ENCODE measurements at places on chromosomes 4 and X.
A peak's percentile ranks its signal among the peaks of the same experiment; 100 is the strongest.

GRCh38 chr4:77931452-77932135 lies 69.0 kb downstream of the MRPL1 start:
- H3K27ac ChIP-seq: no peak overlapping the region
- H3K4me3 ChIP-seq: no peak overlapping the region
- no peak for DNase-seq
- H3K4me1 ChIP-seq: no peaks in the 10 kb centered on the region
- H3K36me3 ChIP-seq: no peaks in the 10 kb centered on the region
- no peaks in the 10 kb centered on the region for H3K27me3 ChIP-seq

GRCh38 chr4:70505151-70505748 lies 13.1 kb upstream of the AMTN start:
- H3K27ac ChIP-seq: no peak overlapping the region
- no peak overlapping the region for H3K4me3 ChIP-seq
- peak; percentile 50 for DNase-seq
- H3K36me3 ChIP-seq: no peaks in the 10 kb centered on the region
- H3K4me1 ChIP-seq: no peaks in the 10 kb centered on the region

GRCh38 chr4:176799653-176800052 lies 6.9 kb upstream of the VEGFC start:
- H3K27ac ChIP-seq: no peak overlapping the region
- H3K4me1 ChIP-seq: no peaks in the 10 kb centered on the region
- no peak for DNase-seq
- no peaks in the 10 kb centered on the region for H3K36me3 ChIP-seq
- peaks cover 2% of the 10 kb centered on the region for H3K27me3 ChIP-seq
- no peak overlapping the region for H3K4me3 ChIP-seq

DNA sequence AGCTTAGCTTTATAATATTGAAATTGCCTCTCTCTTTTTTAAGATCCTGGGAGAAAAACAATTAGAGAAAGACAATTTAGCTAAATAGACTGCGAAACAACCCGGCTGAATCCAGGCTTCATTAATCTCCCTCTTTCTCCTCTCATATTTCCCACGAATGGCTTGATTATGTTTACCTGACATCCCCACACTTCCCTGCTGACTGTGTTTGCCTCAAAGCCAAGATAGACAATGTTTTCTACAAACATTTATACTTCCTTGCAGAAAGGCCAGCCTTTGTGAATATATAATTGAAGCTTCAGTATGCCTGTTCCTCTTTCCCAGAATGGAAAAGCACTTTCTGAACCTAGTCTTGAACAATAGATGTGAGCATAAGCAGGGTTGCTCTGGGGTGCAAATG lies 566.8 kb downstream of the PDHA2 start:
- no peak for DNase-seq
- H3K36me3 ChIP-seq: no peaks in the 10 kb centered on the region
- no peaks in the 10 kb centered on the region for H3K27me3 ChIP-seq
- no peak overlapping the region for H3K4me3 ChIP-seq
- H3K27ac ChIP-seq: no peak overlapping the region

- no peaks in the 10 kb centered on the region for H3K36me3 ChIP-seq
- DNase-seq: no peak
- H3K4me3 ChIP-seq: no peak overlapping the region
These were observed 198.8 kb upstream of the BMP3 start for GRCh38 chr4:80831383-80832361.

DNA sequence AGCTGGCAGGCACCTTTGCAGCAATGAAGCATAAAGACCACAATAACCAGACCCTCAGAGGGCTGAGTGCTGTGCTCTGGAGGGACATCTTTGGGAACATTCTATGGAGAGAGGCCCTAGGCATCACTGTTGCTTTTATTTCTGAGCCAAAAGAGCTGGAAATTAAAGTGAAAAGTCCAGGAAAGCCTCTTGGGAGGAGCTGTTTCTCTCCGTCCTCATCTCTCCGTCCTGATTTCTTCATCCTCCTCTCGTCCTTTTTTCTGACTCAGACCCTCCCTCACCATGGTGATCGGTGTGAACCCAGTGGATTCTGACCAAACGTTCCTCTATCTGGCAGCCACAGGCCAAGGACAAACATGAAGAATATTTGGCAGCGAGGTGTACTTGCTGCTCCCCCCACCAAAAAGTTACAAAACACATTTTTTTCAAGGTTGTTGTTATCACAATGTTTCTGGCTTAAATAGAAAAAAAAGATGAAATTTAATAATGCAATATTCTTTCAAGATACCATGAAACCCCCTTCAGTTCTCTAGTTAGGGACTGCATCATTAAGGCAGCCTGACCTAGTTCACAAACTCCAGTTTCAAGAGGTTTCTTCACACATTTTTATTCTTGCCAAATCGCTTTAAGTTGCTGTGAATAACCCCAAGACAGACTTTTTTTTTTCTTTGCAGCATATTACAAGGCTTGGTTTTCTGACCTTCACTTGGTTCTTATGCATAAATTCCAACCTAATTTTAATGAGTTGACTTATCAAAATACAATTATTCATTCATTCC lies 80.2 kb downstream of the SCD5 start:
- no peak overlapping the region for H3K4me3 ChIP-seq
- H3K36me3 ChIP-seq: no peaks in the 10 kb centered on the region
- DNase-seq: no peak
- no peak overlapping the region for H3K27ac ChIP-seq
- H3K27me3 ChIP-seq: no peaks in the 10 kb centered on the region
- no peaks in the 10 kb centered on the region for H3K4me1 ChIP-seq

DNA sequence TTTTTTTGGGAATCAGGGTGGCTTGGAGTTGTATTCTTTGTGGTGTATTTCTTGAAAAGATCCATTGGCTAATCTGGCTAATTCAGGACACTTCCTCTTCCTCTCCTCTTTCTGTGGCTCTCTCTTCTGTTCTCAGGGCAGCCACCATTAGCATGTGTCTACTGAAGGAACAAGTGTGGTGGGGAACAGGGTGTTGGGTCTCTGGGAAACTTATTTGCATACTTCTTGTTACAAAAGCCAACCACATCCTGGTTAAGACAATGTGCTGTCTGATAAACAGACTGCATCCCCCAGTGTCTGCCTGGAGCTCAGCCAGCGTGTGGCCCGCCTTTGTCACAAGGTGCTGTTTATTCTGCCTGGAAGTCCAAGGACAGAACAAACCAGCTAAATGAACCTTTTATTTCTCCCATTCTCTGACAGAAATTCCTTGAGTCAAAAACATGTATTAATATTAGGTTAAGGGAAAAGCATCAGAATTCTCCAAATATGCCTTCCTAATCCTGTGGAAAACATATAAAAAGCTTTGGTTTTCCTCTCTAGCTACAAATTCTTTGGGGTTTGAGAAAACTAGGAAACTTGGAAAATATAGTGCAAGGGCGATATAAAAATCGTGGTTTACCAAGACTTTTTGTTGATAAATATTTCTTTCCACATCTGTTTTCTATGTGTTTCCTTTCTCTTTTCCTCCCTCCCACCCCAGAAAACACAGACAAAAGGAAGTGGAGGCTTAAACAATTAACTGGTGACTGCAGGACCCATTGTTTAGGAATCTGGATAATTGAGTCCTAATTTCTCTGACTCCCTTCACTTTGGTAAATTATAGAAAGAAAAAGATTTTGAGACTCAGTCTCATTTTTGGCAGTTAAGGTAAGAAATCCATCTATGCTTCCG lies 203.6 kb downstream of the SPRY1 start:
- H3K4me1 ChIP-seq: peaks cover 36% of the 10 kb centered on the region
- no peaks in the 10 kb centered on the region for H3K36me3 ChIP-seq
- peak overlapping the region; percentile 20 for H3K27ac ChIP-seq
- H3K4me3 ChIP-seq: no peak overlapping the region
- H3K27me3 ChIP-seq: no peaks in the 10 kb centered on the region

GRCh38 chr4:2432991-2433530 lies 14.3 kb downstream of the CFAP99 start:
- no peaks in the 10 kb centered on the region for H3K4me1 ChIP-seq
- no peaks in the 10 kb centered on the region for H3K36me3 ChIP-seq
- no peak overlapping the region for H3K4me3 ChIP-seq
- H3K27ac ChIP-seq: no peak overlapping the region

DNA sequence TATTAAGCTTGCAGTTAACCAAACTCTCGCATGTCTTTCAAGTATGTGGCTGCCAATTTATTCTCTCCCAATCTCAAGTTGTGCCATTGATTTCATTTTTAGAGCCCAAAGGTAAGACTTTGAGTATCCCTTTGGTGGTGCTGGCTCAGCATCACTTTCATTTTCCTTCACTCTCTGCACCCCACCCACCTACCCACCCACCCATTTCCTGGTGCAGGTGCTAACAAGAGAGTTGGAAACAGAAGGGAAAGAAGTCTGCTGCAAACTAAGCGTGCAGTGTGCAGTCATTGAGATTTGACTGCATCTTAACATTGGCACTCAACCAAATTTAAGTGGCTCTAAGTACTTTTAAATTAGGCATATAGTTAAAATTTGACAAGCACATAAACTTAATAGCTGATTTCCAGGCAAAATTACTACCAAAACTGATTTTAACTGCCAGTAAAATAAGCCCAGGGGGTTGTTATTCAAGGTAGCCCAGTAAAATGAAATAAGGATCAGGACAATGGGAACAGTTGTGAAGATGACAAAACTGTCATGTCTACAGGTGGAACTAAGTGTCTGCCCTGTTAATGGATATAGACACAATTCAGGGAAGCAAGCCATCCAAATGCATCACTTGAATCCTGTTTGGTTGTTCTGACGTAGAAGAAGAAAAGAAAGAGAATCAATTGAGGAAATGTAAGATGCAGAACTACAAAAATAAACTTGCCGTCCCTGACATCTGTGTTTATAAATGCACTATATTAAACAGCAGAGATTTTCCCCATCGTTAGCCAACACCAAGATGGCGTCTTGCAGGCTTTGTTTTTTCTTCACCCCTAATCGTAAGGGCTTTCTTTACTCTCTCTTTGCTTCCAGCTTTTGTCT lies 184.2 kb downstream of the KDR start:
- no peak for DNase-seq
- H3K36me3 ChIP-seq: no peaks in the 10 kb centered on the region
- H3K4me1 ChIP-seq: peaks cover 3% of the 10 kb centered on the region
- H3K27ac ChIP-seq: peak overlapping the region; percentile 3
- H3K4me3 ChIP-seq: no peak overlapping the region

- DNase-seq: no peak
- no peak overlapping the region for H3K4me3 ChIP-seq
- no peaks in the 10 kb centered on the region for H3K27me3 ChIP-seq
- no peaks in the 10 kb centered on the region for H3K36me3 ChIP-seq
These were observed 642.4 kb downstream of the TRIML1 start for GRCh38 chr4:188781655-188782054.

- H3K27me3 ChIP-seq: no peaks in the 10 kb centered on the region
- H3K4me1 ChIP-seq: no peaks in the 10 kb centered on the region
- DNase-seq: no peak
- no peak overlapping the region for H3K4me3 ChIP-seq
These were observed 182.3 kb downstream of the RPA4 start for GRCh38 chrX:97065973-97066372.

GRCh38 chr4:1971456-1972200 lies 37.1 kb downstream of the NELFA start:
- H3K4me1 ChIP-seq: no peaks in the 10 kb centered on the region
- no peak overlapping the region for H3K4me3 ChIP-seq
- no peak overlapping the region for H3K27ac ChIP-seq
- no peaks in the 10 kb centered on the region for H3K27me3 ChIP-seq

DNA sequence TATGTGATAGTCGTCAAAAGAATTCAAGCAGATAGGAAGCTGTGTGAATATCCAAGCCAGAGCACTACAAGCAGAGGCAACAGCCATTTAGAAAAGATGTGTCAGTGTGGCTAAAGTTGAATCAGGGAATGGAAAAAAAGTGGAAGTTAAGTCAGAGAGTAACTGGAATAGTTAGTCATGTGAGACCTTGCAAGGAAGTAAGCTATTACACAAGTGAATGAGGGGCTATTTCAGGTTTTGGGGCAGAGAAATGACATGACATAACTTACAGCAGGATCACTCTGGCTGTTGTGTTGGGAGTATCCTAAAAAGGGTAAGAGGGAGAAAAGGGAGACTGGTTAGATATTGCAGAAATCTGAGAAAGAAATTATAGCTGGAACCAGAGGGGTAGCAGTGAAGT lies 236.6 kb upstream of the PCDH18 start:
- DNase-seq: no peak
- no peaks in the 10 kb centered on the region for H3K27me3 ChIP-seq
- H3K4me1 ChIP-seq: no peaks in the 10 kb centered on the region
- H3K27ac ChIP-seq: no peak overlapping the region
- no peaks in the 10 kb centered on the region for H3K36me3 ChIP-seq

- DNase-seq: no peak
- H3K27me3 ChIP-seq: no peaks in the 10 kb centered on the region
- H3K27ac ChIP-seq: no peak overlapping the region
- no peaks in the 10 kb centered on the region for H3K4me1 ChIP-seq
These were observed 69.8 kb downstream of the ARHGAP24 start for GRCh38 chr4:85544751-85545150.

DNA sequence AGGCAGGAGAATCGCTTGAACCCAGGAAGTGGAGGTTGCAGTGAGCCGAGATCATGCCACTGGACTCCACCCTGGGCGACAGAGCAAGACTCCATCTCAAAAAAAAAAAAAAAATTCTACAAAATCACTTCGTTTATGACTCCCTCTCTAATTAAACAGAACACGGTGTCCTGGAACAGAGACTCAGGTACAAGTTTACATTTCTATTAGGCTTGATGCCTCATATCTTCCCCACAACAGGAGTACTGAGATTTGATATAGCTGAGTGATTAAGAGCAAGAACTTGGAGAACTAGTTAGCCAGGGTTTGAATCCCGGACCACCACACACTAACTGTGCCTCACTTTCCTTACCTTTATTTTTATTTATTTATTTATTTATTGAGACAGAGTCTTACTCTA lies 42.2 kb upstream of the KLF3 start:
- H3K27ac ChIP-seq: no peak overlapping the region
- H3K4me3 ChIP-seq: no peak overlapping the region

- H3K27me3 ChIP-seq: peaks cover 8% of the 10 kb centered on the region
- no peaks in the 10 kb centered on the region for H3K4me1 ChIP-seq
- H3K4me3 ChIP-seq: no peak overlapping the region
- H3K27ac ChIP-seq: no peak overlapping the region
- no peak for DNase-seq
These were observed 89.6 kb upstream of the PRPS2 start for GRCh38 chrX:12701628-12702027.

DNA sequence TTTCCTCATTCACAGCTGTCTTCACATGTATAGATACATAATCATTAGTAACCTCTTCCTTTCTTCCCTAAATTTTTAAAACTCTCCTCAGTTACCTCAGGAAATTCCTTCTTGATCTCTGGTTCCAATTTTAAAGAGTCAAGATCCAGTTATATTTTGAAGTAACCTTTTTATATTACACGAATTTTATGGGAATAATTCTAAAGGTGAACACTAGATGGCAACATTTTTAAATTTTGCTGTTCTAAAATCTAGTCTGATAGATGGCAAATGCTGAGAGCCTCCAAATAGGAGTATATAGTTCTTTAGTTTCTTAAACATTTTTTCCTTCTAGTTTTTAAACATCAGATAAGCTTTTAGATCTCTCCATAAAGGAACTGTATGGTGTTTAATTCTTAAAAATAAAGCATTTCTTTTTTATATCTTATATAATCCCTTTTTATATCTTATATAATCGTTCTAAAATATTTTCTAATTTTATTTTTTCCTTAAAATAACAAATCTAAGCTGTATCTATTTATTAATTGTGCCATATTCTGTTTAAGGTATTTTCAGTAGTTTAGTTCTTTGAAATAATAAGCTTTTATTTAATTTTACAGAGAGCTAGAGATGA lies 37.9 kb upstream of the PAPSS1 start:
- H3K36me3 ChIP-seq: no peaks in the 10 kb centered on the region
- no peak overlapping the region for H3K27ac ChIP-seq
- H3K4me3 ChIP-seq: no peak overlapping the region
- H3K4me1 ChIP-seq: no peaks in the 10 kb centered on the region

All from left lung (tissue), 14 donors.